Fibroblast of skin of right biceps (primary cell): ENCODE measurements at places on chromosomes 6 and 20.

- no peak for DNase-seq
Observed at GRCh38 chr6:38901802-38902522, 146.6 kb upstream of the GLP1R start.

DNA sequence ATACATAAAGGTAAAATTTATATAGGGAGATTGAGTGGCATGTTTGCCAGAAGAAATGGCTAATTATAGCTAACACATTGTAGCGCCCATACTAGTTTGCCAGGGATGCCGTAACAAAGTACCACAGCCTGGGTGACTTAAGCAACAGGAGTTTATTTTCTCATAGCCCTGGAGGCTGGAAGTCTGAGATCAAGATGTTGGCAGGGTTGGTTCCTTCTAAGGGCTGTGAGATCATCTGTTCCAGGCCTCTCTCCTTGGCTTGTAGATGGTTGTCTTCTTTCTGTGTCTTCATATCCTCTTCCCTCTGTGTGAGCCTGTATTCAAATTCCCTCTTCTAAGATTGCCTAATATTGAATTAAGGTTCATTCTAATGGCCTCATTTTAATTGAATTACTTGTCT lies 417.5 kb upstream of the OPRM1 start:
- no peak for DNase-seq

DNA sequence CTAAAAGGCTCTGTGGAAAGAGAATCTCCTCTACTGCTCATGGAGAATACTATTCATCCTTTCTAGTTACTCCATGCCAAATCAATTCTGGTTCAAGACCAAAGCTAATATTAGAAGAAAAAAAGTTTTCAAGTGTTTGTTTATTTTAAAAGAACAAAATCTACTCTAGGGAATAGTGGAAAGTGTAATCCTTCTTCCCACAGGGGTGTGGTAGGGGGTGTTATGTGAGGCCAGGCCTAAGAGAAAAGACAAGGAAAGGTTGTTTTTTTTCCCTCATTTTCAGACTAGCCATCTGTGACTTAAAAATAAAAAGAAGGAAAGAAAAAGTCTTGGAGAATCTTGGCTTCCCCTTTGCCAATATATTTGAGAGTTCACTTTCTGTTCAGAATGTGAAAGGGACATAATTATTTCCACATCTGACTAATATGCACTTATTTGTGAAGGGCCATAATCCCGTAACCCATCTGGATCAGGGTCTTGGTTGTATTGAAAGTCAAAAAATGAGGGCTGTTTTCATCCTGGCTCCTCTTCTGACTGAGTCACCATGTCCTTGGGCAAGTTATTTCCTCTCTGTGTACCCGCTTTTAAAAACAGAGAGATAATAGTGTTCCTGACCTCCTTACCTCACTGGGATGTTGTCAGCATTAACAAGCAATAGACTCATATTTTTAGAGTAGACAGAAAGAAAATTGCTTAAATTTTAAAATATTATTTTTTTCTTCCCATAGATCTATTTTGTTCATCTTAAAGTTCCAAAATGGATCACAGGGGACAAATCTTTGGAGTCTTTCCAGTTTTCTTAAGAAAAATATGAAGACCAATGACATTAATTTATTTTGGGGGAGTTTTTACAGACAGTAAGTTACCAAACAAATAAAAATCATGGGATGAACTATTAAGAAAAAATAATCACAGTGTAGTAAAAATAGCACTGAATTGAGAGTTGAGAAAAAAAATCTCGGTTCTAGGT lies 233.7 kb downstream of the IBTK start:
- DNase-seq: peak; percentile 64

DNA sequence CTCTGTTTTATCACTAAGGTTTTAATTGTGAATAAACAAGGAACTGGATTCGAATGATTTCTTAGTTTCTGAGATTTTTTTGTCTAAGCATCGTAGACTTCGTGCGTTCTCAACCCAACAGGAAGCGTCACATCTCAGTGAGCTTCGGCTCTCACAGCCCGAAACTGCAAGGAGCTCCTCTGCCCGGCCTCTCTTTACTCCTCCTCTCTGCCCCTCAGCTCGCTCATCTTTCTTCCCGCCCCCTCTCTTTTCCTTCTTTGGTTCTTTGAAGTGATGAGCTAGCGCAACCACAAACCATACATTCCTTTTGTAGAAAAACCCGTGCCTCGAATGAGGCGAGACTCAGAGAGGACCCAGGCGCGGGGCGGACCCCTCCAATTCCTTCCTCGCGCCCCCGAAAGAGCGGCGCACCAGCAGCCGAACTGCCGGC lies 480 bp upstream of the NT5E start:
- peak; percentile 90 for DNase-seq

GRCh38 chr20:50121858-50122271 lies 8.9 kb upstream of the UBE2V1 start:
- peak; percentile 78 for DNase-seq

DNA sequence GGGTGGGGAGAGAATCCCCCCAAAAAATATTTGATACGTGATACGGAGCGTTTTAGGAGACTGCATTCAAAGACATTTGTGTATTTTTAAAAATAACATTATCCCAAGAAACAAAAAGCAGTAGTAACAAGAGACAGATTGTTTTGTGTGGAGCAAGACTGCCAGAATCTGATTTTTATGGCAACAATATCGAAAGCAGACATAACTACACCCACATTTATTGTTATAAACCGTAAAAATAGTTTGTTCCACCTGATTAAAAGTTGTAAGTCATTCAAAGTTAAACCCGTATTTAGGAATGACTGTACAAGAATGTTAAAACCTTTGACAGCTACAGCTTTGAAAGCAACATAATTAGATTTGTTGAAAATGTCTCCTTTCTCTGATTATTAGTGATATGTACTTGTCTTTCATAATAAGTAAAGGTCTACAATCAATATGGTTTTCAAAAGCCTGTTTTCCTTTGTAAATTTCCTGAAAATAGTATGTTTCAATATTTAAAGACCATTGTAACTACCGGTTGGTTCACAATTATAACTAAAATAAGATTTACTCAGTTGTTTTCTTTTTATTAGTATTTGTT lies 2.7 kb downstream of the EYA4 start:
- no peak for DNase-seq

DNA sequence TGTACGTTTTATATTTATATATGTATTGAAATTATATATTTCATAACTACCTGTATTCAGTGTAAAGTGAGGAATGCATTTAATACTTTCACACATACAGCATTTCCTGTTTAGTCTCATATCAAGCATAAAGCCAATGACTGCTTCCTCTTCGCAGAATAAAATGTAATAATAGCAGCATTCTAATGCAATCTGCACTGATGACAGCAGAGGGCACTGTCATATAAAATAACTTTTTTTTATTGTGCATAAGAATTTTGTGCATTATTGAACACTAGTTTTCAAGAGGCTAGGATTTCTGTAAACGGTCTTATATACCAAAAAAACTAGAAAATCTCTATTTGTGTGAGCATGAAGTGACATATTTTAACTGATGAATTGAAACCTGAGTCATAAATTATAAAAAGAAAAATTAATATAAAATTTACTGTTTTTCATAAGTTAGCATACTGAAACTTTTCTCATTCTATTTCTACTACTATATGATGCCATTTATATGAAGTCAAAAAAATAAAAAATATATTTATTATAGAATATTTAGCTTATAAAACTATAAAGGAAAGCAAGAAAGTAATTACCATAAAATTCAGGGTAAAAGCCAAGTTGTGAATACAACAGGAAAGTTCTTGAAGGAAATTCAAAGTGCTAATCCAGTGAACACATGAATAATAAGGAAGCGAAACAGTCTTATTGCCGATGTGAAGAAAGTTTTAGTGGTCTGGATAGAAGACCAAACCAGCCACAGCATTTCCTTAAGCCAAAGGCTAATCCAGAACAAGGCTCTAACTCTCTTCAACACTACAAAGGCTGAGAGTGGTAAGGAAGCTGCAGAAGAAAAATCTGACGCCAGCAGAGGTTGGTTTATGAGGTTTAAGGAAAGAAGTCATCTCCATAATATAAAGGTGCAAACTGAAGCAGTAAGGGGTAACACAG lies 36.3 kb downstream of the RNF146 start:
- peak; percentile 47 for DNase-seq

DNA sequence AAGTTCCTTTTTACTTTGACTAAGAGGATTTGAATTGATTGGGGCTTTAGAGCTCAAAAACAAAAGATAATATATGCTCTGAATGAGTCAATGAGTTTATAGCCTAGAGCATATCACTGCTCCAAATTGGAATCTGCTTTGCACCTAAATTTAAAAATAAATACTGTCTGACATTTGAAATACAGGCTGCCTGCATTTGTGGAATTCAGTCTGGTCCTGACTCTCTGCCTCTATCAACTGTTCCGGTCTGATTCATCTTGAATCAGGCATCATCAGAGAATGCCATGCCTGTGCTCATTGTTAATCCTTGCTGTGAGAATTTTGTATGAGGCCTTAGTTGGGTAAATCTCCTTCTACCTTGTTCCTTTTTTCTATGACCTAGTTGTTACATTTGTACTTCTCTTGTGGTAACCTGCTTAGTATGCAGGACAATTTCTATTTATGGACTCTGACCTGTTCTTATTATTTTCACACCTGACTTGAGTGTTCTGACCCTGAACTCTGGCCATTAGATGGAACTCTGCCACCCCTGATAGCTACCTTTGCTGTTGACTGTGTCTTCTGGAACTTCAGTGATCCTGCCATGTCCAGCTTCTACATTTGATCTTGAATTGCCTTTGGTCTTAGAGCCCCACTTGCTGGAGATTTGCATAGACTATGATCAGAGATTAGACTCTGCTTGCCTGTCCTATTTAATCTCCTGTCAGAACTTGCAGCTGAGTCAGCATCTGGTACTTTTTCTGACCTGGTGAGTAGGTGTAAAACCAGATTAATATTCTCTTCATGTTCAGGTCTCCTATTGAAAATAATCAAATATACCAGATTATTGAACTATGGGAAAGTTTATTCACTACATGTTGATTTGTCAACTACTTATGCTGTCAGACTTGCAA lies 442.7 kb upstream of the HS3ST5 start:
- DNase-seq: no peak

- peak; percentile 91 for DNase-seq
Observed at GRCh38 chr6:163585932-163586437, 171.5 kb downstream of the QKI start.

DNA sequence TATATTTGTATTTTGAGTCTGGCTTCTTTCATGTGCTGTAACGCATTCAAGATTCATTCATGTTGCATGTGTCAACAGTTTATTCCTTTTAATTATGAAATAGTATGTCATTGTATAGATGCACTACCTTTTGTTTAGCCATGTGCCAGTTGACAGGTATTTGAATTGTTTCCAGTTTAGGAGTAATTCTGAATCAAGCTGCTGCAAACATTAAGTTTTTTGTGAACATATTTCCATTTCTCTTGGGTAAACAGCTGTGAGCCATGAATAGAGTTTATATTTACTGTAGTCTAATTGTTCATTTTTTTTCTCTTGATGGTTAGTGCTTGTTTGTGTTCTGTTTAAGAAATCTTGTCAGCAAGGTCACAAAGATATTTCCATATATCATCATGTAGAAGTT lies 142.4 kb upstream of the RIPOR2 start:
- no peak for DNase-seq

DNA sequence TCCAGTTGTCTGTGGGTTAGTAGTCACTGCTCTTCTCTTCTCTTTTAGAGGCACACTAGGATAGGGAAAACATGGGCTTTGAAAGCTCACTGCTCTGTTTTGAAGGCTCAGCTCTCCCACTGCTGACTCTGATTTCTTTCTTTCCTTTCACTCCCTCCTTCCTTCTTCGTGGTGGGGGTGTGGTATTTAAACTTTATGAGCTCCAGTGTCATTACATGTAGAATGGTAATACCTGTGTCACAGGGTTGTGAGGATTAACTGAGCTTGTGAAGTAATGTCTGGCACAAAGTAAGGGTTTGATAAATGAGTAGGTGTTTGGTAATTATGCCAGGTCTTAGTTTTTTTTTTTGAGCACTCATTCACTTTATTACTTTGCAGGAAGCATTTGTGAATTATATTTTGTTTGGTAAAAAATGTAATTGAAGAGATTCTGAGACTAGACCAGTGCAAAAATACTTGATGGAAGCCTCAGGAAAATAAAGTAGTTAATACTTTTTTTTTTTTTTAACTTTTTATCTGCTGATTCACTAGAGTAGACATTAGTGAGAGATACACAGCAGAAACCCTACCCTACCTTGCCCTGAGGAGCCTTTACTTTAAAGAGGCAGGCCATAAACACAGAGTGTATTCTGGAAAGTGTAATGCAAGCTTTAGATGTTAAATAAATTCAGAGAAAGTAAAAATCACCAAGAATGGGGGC lies 17.3 kb downstream of the SMAP1 start:
- no peak for DNase-seq

DNA sequence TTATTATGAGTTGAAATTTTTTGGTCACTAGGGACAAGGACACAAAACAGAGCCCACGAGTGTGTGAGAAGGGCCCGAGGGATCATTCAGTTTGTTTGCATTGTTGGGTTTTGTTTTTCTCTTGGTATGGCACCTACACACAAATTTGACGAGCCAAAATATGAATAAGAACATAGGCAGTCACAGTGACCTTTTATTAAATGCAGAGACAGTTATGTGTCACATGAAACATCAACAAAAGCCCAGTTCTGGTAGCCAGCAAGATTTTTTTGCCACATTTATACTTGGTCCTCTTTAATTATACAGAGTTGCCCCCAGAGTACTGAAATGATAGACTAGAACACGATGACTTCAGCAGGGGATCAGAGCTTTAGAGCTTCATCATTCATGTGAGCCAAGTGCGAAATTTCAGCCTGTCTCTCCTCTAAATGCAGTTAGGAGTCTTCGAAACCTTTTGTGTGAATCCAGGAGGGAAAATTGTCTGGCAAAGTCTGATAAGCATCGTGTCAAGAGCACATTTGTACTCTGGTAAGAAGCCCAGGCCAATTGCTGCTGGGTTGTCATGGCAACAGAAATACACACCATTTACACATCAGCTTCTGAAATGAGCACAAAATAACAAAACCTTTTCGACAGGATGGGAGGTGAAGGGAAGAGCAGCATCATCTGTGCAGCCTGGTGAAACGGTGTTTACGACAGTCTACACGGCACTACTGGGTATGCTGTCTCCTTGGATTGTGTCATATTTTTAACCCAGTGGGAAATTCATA lies 79.2 kb upstream of the RIPOR2 start:
- DNase-seq: peak; percentile 73

DNA sequence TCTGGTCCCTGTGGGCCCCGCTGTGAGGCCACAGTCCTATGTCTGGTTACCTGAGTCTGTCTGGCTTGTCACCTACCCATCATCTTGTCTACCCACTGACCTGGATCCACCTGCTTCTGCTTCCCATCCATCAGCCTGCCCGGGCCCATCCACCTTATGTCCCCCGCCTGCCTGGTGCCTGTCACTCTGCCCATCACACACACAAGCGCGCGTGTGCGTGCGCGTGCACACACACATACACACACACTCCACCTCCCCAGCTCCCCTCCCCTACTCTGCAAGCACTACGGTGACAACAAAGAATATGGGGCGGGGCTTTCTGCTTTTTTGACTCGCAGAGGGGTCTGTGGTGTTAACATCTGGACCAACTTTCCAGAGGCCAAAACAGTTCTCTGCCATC lies 8.0 kb downstream of the CDH22 start:
- DNase-seq: no peak

GRCh38 chr6:168216751-168217191 lies 102.8 kb downstream of the DACT2 start:
- DNase-seq: peak; percentile 59

GRCh38 chr6:128069188-128069587 lies 168.3 kb upstream of the THEMIS start:
- DNase-seq: peak; percentile 81
